ENCODE measurements at places on chromosomes 6 and 20. TPM values are rescaled to one million over a fixed set of nuclear protein-coding genes. Genes with fewer than 3 reads are reported as not detected.

The KCNQ5 gene
- polyA plus RNA-seq = 1.1 TPM

DNA sequence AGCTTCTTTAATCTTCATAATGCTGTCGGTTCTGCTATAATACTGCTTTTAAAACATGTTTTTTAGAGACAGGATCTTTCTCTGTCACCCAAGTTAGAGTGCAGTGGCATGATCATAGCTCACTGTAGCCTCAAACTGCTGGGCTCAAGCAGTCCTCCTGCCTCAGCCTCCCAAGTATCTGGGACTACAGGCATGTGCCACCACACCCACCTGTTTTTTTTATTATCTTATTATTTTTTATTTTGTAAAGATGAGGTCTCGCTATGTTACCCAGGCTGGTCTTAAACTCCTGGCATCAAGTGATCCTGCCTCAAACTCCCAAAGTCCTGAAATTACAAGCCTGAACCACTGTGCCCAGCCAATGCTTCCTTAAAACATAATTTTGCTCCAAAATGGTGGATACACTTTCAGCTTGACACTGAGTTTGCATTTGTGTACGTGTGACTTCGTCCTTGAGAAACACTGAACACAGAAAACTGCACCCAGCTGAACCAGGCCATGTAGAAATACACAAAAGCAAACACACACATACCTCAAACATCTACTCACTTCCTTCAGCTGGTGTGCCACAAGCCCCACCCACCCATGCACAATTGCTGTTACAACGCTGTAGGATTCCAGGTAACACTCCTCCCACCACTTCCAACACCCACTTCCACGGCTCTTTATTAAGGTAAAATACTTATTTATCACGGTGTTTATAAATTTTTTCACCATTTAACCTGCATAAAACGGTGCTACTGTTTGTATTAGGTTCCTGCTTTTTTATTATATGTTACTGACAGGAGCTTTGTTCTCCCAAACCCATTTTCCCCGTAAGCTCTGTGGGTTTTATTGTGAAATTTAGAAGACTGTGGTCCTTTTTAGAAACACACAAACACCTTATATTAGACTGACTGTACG lies 109.1 kb downstream of the TSHZ2 start:
- H3K27me3 ChIP-seq = no peaks in the 10 kb centered on the region
- H3K4me1 ChIP-seq = no peaks in the 10 kb centered on the region
- no peak overlapping the region for H3K27ac ChIP-seq

The HCRTR2 gene
- not detected for polyA plus RNA-seq

DNA sequence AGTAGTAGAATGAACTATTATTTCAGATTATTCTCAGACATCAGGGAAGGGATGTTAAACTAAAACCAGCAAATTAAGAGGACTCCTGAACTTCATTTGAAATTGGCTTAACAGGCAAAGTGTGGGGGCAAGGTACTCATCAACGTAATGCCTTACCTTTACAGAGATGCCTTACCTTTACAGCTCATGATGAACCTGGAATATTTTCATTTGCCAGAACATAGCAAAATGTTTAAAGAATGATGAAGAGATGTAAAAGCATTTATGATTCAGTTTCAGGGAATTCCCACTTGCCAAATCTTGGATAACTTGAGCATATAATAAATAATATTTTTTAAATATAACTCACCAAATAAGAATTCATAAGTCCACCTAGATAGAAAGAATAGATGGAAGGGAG lies 207.5 kb downstream of the TINAG start:
- H3K27me3 ChIP-seq = no peaks in the 10 kb centered on the region
- no peaks in the 10 kb centered on the region for H3K36me3 ChIP-seq
- no peak overlapping the region for H3K4me3 ChIP-seq
- no peaks in the 10 kb centered on the region for H3K4me1 ChIP-seq
- DNase-seq = no peak
- H3K27ac ChIP-seq = no peak overlapping the region

The ACAT2 gene
- polyA plus RNA-seq = 79.3 TPM

- H3K4me1 ChIP-seq = no peaks in the 10 kb centered on the region
- H3K27me3 ChIP-seq = no peaks in the 10 kb centered on the region
- no peak overlapping the region for H3K4me3 ChIP-seq
Observed at GRCh38 chr20:4876731-4877130, 124.6 kb downstream of the SLC23A2 start.

The HLA-DRB1 gene
- 25.8 TPM for polyA plus RNA-seq

GRCh38 chr6:128397996-128398395 lies 122.4 kb downstream of the PTPRK start:
- no peak overlapping the region for H3K4me3 ChIP-seq
- H3K27me3 ChIP-seq = no peaks in the 10 kb centered on the region
- no peaks in the 10 kb centered on the region for H3K36me3 ChIP-seq
- no peak for DNase-seq
- no peak overlapping the region for H3K27ac ChIP-seq

The COL20A1 gene
- not detected for polyA plus RNA-seq

The SERINC3 gene
- polyA plus RNA-seq = 21.0 TPM

The CPNE5 gene
- 6.0 TPM for polyA plus RNA-seq

The CST1 gene
- polyA plus RNA-seq = not detected

DNA sequence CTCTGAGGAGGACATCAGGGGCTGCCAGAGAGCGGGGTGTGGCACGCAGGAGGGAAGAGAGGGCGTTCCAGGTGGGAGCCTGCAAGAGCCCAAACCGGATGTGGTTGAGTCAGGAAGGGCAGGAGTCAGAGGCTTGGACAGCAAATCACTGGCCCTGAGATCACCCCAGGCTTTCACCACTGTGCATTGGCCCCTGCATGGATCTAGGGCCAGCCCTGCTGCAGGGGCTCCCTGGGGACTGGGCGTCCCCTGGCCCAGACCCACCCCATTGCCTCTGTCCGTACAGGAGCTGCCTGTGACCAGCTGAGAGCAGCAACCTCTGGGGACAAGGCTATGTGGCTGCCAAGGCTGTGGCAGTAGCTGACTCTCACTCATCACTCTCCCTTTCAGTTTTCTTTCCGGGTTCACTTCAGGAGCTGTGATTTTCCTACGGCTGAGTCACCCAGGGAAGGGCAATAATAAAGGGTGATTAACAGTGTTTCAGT lies 33.9 kb downstream of the KCNK17 start:
- H3K36me3 ChIP-seq = no peaks in the 10 kb centered on the region
- no peak overlapping the region for H3K4me3 ChIP-seq
- no peak for DNase-seq

GRCh38 chr6:87699576-87699975 lies 2.5 kb downstream of the AKIRIN2 start:
- peak overlapping the region; percentile 82 for H3K4me3 ChIP-seq
- no peaks in the 10 kb centered on the region for H3K36me3 ChIP-seq
- DNase-seq = no peak
- H3K4me1 ChIP-seq = peaks cover 51% of the 10 kb centered on the region

GRCh38 chr20:53829724-53830521 lies 236.3 kb upstream of the ZNF217 start:
- no peaks in the 10 kb centered on the region for H3K36me3 ChIP-seq
- no peaks in the 10 kb centered on the region for H3K4me1 ChIP-seq
- no peaks in the 10 kb centered on the region for H3K27me3 ChIP-seq
- no peak for DNase-seq

- H3K4me1 ChIP-seq = peaks cover 7% of the 10 kb centered on the region
- H3K4me3 ChIP-seq = no peak overlapping the region
Observed at GRCh38 chr6:113185299-113185698, 671.8 kb upstream of the MARCKS start.

DNA sequence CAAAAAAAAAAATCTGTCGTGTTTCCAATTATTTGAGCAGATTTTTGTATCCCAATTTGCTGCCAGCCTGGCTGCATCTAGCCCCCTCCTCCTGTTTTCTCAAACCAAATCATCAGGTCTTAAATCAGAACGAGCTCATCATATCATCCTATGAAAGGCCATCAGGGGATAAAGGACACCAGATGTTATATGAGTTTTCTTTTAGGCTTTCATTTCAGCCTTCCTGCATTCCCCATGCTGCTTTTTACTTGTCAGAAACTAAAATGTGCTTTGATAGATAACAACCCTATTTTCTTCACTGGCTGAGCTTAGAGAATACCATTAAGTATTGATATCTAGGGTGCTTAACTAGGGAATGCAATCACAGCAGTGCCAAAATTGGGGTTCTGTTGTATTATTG lies 968.4 kb upstream of the SLC35B3 start:
- H3K4me1 ChIP-seq = no peaks in the 10 kb centered on the region
- no peak for DNase-seq
- H3K27me3 ChIP-seq = no peaks in the 10 kb centered on the region
- no peak overlapping the region for H3K4me3 ChIP-seq
- no peaks in the 10 kb centered on the region for H3K36me3 ChIP-seq

- DNase-seq = no peak
- H3K27me3 ChIP-seq = no peaks in the 10 kb centered on the region
- no peak overlapping the region for H3K4me3 ChIP-seq
- no peak overlapping the region for H3K27ac ChIP-seq
- H3K36me3 ChIP-seq = no peaks in the 10 kb centered on the region
Observed at GRCh38 chr6:166650824-166651807, 24.1 kb upstream of the RPS6KA2 start.

GRCh38 chr6:116047173-116047933 lies 13.3 kb downstream of the FRK start:
- H3K36me3 ChIP-seq = no peaks in the 10 kb centered on the region
- no peaks in the 10 kb centered on the region for H3K27me3 ChIP-seq
- no peak overlapping the region for H3K27ac ChIP-seq

DNA sequence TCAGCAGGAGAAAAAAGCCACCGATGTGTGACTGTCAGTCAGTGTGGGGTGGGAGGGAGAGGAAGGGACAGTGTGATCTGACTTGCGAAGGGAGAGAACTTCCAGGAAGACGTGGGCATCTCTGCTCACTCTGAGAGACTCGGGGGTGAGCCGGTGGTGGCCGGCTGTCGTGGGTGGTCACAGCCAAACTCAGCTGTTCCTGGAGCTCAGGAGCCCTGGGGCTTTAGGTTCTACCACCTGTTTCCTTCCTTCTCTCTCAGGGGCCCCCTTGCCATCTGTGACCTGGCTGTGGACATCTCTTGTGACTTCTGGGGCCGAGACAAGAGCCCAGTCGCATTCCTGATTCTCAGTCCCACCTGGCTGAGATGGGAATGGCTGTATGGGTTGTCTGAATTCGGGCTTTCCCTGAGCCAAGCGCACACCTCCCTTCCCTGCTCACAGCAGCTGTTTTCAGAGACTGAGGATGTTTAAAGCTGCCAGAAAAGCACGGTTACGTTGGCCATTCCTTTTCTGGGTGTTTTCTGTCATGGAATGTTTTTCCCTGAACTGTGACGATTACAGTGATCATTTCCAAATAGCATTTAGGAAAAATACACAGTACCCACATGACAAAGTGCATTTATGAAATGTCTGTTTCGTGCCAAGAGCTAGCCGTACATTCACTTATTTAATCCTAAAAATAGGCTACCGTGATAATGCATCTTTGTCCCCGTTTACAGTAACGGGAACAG lies 36.5 kb downstream of the SYNJ2 start:
- no peaks in the 10 kb centered on the region for H3K36me3 ChIP-seq
- peak overlapping the region; percentile 61 for H3K27ac ChIP-seq
- H3K4me3 ChIP-seq = no peak overlapping the region
- no peaks in the 10 kb centered on the region for H3K27me3 ChIP-seq
- peaks cover 17% of the 10 kb centered on the region for H3K4me1 ChIP-seq
- no peak for DNase-seq

DNA sequence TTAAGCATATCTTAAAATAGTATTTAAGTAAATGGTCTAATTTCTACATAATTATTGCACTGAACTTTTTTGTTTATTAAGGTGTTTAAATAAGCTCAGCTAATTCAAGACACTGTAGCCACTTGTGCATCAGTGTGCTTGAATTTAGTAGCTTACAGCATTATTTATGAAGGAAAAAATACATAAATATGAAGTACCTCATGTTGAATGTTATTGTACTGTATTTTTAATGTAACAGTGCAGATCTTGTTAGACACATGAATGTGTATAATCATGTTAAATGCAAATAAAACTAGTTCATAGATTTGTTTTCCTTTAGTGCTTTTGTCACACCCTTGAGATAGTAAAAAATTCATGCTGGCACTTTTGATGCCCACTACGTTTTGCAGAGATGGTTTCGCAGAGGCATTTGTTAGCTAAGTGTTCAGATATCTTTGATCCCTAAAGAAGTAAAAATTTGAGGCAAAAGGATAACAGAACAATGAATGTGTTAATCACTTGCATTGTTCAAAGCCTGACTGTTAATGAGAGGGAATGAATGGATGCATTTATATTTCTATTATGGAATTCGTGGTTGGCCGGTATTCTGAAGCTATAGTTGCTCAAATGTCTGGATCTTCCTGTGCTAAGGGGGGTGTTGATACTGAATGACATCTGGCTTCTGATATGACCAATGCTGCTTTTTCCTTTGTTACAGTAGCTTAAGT lies 8.8 kb downstream of the BTBD3 start:
- H3K4me1 ChIP-seq = no peaks in the 10 kb centered on the region
- no peaks in the 10 kb centered on the region for H3K27me3 ChIP-seq
- no peaks in the 10 kb centered on the region for H3K36me3 ChIP-seq
- H3K4me3 ChIP-seq = no peak overlapping the region
- H3K27ac ChIP-seq = no peak overlapping the region

DNA sequence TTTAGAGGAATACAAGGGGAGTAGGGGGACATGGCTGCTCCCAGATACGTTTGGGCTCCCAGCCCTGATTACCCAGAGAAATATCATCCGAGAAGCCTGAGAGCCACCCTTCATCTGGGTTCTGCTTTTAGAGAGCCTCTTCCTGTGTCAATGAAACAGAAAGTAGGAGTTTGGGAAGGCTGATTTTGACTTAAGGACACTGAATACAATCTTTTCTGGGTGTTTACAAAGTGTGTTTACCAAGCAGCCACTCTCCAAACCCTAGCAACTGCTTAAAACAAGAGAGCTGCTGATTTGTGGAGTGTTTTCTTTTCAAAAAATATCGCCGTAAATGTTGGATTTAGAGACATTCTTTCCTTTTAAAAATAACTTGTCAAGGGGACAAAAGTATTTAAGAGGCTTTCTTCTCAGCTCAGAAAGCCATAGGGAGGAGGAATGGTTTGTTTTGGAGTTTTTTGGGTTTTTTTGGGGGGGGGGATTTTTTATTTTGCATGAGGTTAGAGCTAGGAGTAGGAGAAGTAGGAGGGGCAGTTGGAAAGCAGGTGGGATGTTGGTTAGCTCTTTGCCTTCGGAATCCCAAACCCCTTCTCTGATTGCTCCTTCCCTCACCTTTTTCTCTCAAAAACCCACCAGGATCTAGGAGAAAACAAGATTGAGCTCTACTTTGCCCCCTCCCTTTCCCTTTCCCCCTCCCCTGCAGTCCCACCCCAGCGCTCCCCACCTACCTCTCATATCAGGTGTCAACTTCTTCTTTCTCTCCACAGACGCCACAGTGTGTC lies 12.4 kb downstream of the MAFB start:
- H3K36me3 ChIP-seq = no peaks in the 10 kb centered on the region
- no peak for DNase-seq
- H3K4me1 ChIP-seq = no peaks in the 10 kb centered on the region
- no peaks in the 10 kb centered on the region for H3K27me3 ChIP-seq

The COQ3 gene
- polyA plus RNA-seq = 12.6 TPM

Data from sigmoid colon (tissue), 7 donors.